ENCODE measurements at places on chromosomes 5 and 9.

- DNase-seq = no peak
Observed at GRCh38 chr9:80867731-80868130, 821.6 kb downstream of the TLE1 start.

- DNase-seq = no peak
Observed at GRCh38 chr9:36842560-36843530, 191.2 kb downstream of the PAX5 start.

GRCh38 chr9:84711936-84712335 lies 42.4 kb downstream of the NTRK2 start:
- no peak for DNase-seq

DNA sequence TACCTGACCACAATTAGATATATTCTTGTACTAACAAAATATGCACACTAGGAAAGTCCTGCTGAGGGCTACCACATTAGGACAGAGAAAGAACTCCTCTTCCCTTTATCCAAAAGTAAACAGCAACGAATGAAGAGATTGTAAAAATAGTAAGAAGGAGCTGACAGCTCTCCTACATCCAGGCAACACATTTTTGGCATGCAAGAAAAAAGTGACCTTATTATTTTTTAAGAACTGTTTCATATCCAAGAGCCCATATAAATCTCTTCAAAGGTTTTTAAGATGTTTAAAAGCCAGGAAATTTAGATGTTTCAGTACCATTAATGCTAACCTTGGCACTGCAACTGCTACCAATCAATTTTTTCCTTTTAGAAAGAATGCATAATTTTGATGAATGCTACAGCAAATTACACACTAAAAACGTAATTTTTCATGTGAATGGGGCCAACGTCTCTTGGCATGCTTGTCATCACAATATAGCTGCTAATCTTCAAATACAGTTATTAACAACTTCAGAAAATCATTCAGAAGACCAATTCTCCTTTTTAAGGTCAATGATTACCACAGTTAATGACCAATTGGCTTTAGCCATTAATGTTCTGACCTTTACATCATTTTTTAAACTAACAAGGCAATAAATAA lies 132.0 kb downstream of the FBXL17 start:
- no peak for DNase-seq

- DNase-seq = no peak
Observed at GRCh38 chr5:150057996-150058395, 28.4 kb downstream of the CSF1R start.

DNA sequence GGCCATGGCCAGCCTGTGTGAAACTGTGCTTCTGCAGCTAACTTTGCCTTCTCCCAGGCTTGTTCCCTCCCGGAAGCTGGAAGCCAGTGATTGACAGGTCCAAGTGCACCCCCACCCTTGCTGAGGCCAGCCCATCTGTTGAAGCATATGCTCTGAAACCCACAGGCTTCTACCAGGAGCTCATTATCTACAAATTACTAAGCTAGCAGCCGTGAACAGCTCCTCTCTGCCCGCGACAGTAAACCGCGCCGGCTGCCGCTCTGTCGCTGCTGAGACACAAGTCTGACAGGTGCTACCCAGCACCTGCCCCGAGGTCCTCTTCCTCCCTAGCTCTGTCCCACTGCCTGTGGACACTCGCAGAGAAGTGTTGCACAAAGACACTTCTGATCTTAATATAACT lies 490.9 kb downstream of the GADD45G start:
- peak; percentile 59 for DNase-seq

- no peak for DNase-seq
Observed at GRCh38 chr5:180649297-180650039, at the start of gene FLT4. Gene FLT4, minus strand, starts transcription at chr5:180649600. Its CDS starts 55 bp downstream, at chr5:180649545.

GRCh38 chr5:161697001-161697400 lies 11.5 kb downstream of the GABRA6 start:
- DNase-seq = no peak

DNA sequence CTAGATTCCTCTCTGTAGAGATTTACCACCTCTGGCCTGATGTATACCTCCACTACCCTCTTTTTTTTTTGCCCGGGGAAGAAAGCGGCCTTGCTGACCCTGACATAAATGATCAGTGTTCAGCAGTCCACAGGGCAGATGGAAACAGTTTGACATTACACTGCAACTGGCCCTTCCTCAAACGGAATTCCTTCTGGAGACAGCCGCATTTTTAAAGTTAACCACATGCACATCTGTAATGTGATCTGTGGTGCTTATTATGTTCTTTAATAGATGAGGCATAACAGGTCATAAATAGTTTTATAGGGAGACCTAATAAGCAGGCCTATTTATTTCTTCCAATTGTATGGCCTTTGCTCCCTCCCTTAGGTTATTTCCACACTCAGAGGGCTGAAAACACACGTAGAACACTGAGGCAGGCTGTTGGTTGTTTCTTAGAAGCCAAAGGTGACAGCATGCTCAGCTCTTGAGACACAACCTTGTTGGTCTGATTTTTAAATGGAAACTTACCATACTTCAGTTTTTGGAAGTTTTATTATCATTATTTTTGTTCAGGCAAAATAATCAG lies 84.0 kb upstream of the APC start:
- DNase-seq = no peak

- DNase-seq = no peak
Observed at GRCh38 chr5:131274326-131275063, 10.6 kb downstream of the CDC42SE2 start.

DNA sequence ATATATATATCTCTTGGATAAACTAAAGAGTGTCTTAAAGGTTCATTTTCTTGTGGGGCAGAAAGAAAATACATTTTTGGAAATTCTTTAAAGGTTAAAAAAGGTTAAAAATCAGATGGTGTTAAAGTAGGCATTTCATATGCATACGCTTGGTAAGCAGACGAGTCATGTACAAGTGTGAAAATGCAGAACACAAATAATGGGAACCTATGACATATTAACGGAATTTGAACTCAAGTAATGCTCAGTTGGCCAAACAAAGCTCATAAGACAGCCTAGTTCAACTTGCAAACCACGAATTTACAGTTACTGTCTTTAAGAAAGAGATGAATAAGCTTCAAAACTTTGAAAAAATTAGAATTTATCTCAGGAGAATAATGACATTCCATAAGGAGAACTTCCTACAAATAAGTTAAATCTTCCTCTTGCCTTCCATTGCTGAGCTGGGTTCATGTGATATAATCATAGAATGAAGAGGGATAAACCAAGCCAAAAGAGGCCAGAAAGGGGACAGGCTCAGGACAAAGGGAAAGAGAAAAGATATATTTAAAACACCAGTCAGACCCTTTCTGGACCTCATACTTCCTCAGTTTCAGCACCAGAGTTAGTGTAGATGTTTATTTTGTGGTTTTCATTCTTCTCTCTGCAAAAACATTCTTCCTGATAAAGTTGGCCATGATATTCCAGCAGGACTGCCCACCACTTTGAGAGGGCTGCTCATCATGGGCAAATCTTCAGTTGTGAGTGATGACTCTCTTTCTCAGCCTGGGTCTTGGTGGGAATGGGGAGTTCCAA lies 256.7 kb upstream of the CD180 start:
- no peak for DNase-seq

DNA sequence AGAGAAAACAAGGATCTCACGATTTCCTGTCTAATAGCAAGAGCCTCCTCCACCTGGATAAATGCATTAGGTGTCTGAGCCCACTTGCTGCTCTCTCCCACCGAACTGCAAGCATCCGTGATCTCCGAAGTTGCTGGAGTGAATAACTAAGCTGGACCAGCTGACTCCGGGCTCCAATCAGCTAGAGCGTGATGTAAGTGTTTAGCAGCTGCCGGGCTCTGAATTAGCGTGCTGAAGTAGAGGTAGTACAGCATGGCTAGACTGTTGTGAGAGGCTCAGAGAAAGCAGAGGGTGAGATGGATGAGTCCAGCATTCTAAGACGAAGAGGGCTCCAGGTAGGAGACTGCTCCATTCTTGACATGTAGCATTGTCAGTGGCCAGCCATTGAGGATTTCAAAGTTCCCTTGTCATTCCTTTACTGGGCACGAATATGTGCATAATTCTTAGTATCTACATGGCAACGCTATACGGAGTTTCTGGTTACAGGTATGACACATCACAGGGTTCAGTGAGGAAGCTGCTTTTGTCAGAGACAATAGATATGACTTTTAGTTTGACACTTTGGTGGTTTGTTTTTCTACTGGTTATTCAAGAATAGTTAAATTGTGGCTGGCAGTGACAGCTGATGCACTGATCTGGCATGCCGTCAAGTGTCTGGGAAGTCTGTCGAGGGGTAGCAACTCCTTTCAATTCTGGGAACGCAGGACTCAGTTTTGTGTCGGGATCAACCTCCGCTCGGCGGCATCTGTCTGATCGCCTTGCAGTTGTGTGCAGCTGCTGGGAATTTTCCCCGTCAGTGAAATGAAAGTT lies 232.6 kb downstream of the MAST4 start:
- DNase-seq = peak; percentile 91

- DNase-seq = no peak
Observed at GRCh38 chr5:141914199-141914743, 9.4 kb upstream of the DELE1 start.

- DNase-seq = no peak
Observed at GRCh38 chr9:117492476-117492875, 77.6 kb upstream of the ASTN2 start.
